NCI-H2081 (cell line): ENCODE measurements at places on chromosomes 2 and 18.

DNA sequence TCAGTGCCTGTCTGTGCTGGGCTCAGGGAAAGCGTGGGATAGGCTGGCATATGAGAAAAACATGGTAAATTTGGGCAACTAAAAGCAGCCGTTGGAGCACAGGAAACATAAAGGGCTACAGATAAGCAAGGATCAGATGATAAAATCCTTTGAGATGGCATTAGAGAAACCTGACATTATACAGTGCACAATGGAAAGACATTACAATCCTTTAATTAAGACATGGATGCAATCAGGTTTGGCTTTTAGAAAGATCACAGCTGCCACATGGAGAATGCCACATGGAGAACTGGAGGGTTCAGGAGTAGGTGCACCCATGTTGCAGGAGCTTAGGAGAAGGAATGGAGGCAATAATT, 117.3 kb downstream of the CDC42EP3 start:
- DNase-seq = no peak

DNA sequence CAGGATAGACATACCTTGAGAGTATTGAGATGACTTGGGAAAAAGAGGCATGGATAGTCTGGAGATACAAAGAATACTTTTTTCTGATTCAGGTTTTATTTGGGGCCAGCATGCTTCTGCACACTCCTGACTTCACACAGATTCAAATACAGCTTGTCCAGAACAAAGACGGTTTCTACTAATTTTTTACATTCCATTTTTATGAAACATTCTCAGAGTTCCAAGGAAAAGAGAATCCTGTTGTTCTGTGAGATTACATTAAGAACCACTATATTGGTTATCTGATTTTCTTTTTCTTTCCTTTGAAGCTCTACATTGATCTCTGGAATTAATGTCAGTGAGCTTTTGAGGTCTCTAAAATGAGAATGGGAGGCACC, 41.0 kb downstream of the PTPRM start:
- no peak for DNase-seq

DNA sequence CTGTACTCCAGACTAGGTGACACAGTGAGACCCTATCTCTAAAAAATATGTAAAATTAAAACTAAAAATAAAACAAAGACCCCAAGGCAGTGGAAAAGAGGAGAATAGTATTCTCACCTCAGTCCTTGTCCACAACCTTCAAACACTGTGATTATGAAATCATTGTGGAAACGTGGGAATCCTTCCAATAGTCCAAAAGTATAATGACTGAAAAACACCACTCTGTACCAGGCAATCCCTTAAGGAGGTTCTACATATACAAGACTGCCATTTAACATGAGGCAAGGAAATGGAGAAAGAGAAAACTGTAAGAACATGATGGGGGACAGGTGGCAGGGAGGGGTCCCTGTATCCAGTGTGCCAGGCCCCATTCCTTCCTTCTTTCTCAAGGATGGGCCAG, 66.1 kb downstream of the ACVR1 start:
- no peak for DNase-seq

GRCh38 chr2:235638541-235639427, 144.9 kb downstream of the AGAP1 start:
- no peak for DNase-seq

- DNase-seq = no peak
These were observed 27.5 kb downstream of the RNF103 start for GRCh38 chr2:86596118-86596517.

- no peak for DNase-seq
These were observed 277.3 kb downstream of the PTPRM start for GRCh38 chr18:7844418-7844817.

DNA sequence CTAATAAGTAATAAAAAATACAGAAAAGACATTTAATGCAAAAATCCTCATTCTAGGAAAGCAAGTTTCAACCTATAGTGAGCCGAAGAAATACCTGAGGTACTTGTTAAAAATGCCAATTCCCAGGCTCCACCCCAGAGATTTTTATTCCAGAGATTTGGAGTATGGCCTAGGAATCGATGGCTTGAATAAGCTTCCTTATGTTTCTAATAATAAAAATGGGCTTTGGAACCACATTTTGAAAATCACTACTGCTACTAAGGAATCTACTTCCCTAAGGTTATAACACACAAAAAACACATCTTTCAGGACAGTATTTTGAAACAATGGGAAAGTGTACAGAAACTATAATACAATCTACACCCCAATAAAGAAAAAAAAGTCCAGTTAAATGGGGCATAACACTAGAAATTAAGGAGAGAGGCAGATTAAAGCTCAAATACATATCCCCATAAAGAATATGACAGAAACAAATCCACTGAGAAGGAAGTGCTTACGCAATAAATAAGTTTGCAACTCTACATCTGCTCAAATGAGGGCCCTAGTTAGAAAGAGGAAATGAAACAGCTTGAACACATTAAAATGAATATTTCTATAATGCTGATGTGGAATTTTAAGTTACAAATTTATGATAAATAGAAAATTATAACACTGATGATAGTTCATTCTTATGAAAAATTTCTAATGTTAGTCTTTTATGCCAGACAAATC, 103.7 kb downstream of the EPB41L3 start:
- no peak for DNase-seq

DNA sequence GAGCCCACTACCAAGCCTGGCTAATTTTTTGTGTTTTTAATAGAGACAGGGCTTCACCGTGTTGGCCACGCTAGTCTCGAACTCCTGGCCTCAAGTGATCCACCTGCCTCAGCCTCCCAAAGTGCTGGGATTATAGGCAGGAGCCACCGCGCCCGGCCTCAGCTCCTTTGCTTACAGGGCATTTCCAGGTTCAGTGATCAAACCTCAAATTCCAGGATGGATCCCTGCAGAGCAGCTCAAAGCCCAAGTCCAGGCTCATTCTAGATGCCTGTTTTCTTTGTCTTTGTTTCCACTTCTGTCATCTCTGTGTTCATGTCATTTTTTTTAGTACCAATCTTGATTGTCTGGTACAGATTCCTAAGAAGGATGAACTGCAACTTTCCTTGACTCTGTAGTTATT, 41.9 kb downstream of the TNFRSF11A start:
- no peak for DNase-seq

GRCh38 chr2:133843551-133843950, 275.3 kb upstream of the NCKAP5 start:
- DNase-seq = no peak

GRCh38 chr2:129518937-129519336, 460.5 kb upstream of the RAB6C start:
- no peak for DNase-seq

- DNase-seq = no peak
These were observed 10.2 kb upstream of the HTR2B start for GRCh38 chr2:231134910-231135655.

GRCh38 chr2:186058614-186059013, 320.0 kb downstream of the FSIP2 start:
- no peak for DNase-seq

GRCh38 chr2:50929661-50930060, 102.3 kb downstream of the NRXN1 start:
- no peak for DNase-seq
